KBM-7 (cell line): ENCODE measurements at places on chromosomes 12 and 14.

DNA sequence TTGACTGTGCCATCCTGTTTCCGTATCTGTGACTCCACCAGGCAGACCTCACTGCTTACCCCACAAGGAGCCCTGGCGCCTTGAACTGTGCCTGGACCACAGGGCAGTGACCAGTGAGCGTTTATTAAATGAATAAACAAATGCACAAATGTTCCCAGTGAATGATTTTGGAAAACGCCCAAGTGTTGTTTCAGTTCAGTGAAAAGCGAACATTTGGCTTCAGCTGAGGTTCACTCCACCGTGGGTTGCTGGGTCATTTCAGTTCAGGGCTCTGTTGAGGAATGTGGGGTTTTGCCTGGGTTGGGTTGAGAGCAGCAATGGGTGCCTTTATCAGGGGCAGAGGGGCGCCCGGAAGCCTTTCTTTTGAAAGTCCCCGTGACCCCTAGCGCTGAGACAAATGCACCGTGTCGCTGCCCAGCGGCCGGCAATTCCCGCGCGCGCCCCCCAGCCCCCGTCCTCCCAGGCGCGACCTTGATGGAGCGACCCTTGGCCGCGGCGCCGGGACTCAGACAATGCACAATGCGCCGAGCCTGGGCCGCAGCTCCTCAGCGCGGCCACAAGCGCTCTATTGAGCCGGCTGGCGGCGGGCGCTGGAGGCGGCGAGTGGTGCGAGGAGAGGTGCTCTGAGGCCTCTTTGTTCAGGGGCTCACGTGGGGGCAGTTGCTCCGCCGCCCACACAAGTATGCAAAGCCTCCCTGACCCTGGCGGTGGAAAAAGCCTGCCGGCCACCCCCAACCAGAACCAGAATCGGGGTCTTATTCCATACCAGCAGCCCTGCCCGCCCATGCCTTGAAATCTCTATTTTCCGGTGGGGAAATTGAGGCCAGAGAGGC, 40.5 kb upstream of the CLMN start:
- no peak for DNase-seq

DNA sequence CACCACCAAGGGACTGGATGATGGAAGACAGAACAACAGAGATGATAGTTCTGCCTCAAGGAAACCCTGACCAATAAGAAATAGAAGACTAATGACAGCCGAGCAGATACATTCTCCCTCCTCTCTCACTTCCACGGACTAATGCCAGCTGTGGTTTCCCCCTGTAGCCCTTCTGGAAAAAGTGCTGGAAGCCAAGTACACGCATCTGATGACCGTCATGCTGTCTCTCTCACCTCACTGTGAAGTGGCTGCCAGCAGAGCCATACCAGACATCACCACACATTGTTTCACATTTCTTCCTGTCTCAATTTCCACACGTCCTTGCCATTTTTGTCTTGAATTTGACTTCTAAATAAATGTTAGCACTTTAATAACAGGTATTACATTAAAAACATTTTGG, 2.9 kb downstream of the TAS2R43 start:
- DNase-seq, result no peak

- DNase-seq, result no peak
These were observed 192.7 kb downstream of the STXBP6 start for GRCh38 chr14:24857277-24857676.

- no peak for DNase-seq
These were observed 38.9 kb downstream of the SFSWAP start for GRCh38 chr12:131749618-131750315.

DNA sequence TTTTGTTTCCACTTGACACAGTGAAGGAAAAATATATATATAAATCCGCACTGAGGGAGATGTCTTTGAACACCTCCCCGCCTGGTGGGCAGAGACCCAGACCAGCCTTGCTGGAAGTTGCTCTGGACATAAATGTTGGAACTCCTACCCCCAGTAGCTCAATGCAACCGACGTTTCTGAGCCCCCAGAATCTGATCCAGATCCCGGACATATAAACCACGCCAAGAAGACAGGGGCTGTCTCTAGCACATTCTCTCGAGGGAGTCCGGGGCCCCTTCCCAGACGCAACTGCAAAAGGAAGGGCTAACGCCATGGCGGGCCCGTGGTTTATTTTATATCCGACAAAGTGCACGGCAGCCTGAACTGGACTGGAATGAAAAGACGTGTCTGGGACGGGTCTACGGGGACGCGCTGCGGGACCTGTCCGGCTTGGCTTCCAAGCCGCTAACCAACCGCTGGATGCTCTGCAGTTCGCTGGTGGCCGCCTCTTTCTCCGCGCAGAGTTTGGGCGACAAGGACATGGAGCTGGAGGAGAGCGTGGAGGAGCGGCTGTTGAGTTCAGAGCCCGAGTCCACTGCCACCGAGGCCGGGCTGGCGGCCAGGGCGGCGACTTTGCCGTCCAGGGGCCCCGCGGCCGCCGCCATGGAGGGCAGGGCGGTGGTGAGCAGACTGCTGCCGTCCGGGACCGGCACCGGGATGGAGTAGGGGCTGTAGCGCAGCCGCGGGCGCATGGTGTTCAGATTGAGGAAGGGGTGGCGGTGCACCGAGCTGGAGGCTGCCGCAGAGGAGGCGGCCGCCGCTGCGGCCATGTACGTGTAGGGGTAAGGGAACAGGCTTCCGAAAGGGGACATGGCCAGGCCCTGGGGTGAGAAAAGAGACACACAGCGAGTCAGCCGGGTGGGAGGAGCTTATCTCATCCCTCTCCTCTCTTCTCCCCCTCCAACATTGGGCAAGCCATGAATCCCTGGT, 12.2 kb downstream of the TBX3 start:
- DNase-seq, result no peak

GRCh38 chr12:87127272-87127671, 871.1 kb upstream of the MGAT4C start:
- DNase-seq, result no peak

GRCh38 chr12:120528861-120529525, at the start of gene COQ5:
TSS of gene COQ5 (minus strand) at chr12:120529158. CDS start at chr12:120529141, 17 bp downstream.
- DNase-seq, result peak; percentile 84

GRCh38 chr12:3046441-3047200, 30.6 kb upstream of the TSPAN9 start:
- DNase-seq, result no peak

GRCh38 chr14:104708606-104709268, 15.3 kb upstream of the ADSS1 start:
- peak; percentile 74 for DNase-seq

GRCh38 chr14:61233436-61233956, 47.6 kb downstream of the TMEM30B start:
- DNase-seq, result peak; percentile 35

GRCh38 chr12:29710104-29710503, 73.6 kb downstream of the TMTC1 start:
- DNase-seq, result peak; percentile 12

DNA sequence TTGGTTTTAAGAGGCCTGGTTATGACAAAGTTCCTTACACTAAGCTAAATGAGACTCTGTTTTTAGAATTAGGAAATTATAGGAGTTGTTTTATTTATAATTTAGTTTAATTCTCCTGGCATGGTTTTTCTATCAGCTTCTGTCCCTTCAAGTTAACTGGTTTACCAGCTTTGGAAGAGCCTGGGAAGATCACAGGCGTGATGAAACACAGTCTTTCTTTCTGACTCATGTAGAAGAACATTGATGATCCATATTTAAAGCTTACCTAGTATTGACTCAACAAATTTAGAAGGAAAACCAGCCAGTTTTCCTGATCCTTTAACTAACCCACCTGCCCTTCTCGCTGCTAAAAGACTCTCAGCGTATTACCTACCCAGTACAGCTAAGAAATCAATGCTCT, 155.2 kb downstream of the TGFB3 start:
- DNase-seq, result no peak

DNA sequence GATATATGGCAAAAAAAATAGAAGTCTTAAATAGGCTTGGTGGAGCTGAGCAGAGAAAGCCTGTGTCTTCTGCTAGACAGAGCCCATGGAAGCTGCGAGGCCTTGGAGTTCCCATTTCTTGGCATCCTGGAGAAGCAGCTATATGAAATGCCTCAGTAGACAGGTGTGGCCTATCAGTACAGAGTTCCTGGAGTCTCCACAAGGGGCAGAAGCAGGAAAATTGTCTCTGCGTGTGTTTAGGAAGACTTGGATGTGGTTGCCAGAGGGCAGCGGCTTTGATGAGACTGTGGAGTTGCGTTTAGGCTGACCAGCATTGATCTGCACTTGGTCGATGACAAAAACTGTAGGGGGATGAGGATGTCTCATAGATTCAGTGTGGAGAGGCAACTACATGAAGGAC, 334.5 kb upstream of the SEL1L start:
- no peak for DNase-seq

DNA sequence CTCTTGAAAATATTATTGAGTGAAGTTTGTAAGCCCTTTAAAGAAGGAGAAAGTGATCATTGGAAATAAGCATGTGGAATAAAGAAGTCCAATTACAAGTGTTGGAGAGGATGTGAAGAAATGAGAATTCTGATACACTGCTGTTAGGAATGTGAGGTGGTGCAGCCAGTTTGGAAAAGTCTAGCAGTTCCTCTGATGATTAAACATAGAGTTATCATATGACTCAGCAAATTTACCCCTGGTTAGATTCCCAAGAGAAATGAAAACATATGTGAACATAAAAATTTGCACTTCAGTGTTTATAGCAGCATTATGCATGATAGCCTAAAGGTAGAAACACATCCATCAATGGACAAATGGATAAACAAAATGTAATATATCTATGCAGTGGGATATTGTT, 319.9 kb downstream of the AEBP2 start:
- DNase-seq, result no peak

DNA sequence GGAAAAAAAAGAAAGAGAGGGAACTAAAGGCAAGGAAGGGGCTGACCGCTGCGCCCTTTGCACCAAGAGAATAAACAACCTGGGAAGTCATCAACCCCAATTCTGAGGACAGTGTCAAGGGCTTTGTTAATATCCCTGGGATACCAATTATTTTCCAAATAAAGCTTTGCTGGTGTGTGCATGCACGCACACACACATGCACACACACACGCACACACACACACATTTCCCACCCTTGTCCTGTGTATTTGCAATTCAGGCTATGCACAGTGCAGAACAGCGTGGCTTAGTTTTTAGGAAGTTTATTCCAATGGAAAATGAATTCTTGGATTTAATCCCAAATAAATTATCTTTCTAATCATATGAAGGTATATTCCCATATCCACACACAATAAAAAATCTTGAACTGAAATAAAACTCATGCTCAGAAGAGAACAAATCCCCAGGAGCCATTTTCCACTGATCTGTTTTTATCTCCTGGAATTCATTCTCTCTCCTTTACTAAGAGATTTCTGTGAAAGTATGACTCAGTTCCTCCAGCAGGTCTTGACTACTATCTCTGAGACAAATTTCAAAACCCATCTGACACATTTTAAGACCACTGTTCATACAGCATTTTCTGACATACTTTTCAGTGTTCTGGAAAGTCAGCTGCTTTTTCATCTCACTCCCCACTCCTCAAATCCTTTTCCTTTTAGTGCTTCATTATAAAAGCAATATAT, 334.4 kb upstream of the ATP2B1 start:
- no peak for DNase-seq

GRCh38 chr12:12686925-12687324, 9.1 kb downstream of the GPR19 start:
- no peak for DNase-seq

DNA sequence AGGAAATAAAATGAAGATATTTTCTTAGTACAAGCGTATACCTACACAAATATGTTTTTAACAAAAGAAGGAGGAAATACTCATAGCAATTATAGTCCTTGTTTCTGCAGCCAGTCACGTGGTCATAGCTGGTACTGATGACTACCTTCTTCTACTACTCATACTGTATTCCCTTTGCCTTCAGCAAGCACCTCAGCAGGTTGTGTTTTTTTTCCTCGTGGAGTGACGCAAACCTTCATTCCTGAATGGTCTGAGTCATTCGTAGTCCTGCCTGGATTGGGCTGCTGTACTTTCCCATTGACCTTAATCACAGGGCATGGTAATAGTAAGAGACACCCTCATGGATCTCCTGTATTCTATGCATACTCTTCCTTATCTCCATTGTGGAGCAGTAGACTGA, 25.7 kb upstream of the SLC16A7 start:
- DNase-seq, result no peak

DNA sequence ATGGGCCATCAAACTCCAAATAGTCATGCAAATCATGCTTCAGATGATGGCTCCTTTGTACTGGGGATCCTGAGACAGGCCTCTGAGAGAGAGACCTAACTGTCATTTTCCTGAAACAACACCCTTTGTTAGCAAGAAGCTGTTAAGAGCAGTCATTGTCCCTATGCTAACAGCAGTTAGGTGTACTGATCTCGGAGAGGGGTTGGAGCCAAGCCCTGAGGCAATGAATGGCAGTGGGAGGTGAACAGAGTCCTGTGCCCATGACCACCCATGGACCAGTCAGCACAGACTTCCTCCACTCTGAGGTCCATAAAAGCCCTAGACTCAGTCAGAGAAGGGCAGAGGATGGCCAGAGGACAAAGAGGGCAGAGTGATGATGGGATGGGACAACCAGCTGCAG, 747.6 kb upstream of the LRFN5 start:
- DNase-seq, result no peak

GRCh38 chr14:68497011-68497410, 295.9 kb downstream of the ZFP36L1 start:
- no peak for DNase-seq

DNA sequence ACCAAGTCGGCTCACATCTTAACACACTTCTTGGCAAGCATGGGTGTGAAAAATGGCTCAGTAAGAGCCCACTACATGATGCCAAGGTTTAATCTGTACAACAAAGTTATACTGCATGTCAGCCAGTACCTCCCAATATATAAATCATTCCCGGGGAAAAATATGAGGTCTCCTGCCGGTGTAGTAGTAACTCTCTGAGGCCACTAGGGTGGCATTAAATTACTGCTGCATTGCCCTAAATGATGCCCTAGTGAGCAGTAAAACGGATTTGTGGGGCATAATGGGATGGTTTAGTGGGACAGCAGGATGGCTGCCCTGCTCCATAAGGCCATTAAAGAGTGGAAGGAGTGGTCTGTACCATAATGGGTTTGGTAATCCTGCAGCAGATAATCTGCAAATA, 267.7 kb downstream of the MED13L start:
- no peak for DNase-seq

DNA sequence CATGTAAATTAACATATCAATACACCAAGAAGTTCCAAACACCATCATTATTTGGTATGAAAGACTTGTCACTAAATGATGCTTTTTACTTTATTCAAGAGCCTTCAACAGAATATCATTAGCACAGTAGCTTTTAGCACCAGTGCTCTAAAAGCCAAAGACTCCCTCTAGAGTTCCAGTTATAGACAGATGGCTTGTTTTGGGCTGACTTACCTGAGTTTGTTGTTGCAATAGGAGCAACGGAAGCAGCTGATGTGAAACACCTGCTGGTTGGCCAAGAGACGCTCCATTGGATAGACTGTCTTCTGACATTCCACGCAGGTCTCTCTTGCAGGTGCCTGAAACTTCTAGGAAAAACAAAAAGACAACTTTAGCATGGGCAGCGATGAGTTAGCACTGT, 14.5 kb upstream of the CERS5 start:
- no peak for DNase-seq
